Activated T-cell treated with anti-CD3 and anti-CD28 coated beads, Interleukin-2, amount 50 U/mL, for 72 hours (primary cell): ENCODE measurements at places on chromosomes 7 and 10.

DNA sequence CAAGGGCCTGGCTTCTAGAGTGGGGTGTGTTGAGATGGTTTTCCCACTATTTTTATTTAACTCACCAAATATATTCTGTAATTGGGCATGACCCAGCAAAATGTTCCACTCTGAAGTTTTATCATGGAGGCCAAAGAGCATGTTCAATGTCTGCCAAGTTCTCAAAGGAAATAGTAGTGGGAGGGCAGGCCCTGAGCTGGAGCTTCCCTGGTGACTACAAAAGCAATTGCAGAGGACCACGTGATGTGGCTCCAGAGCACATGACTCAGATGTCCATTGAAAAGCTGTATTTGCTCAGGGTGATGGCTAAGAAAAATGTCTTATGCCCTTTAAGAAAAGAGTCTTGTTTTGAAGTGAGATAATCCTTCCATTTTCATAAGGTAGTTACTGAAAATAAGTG, 1024.8 kb downstream of the LRMDA start:
- no peak for DNase-seq

- DNase-seq = no peak
These were observed 9.6 kb downstream of the GSTK1 start for GRCh38 chr7:143272871-143273270.

DNA sequence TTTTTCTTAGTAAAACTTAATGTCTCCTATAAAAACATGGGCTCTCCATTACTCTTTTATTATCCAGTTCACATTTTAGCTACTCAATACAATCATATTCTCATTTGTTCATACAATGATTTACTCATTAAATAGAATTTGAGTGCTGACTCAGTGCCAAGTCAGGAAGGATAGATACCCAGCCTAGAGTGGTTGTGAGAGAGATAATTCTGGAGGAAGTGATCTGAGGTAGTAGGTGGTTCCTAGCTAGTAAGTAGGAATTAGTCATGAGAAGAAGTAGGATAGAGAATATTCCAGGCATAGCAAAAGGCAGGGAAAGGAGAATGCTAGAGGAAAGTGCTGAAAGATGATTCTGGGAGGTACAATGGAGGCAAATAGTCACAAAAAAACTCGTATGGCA, 133.5 kb upstream of the MBL2 start:
- DNase-seq = no peak

GRCh38 chr10:60905580-60905979, 38.4 kb downstream of the RHOBTB1 start:
- no peak for DNase-seq
